T-helper 2 cell (primary cell): ENCODE measurements at places on chromosomes 3 and 15.

DNA sequence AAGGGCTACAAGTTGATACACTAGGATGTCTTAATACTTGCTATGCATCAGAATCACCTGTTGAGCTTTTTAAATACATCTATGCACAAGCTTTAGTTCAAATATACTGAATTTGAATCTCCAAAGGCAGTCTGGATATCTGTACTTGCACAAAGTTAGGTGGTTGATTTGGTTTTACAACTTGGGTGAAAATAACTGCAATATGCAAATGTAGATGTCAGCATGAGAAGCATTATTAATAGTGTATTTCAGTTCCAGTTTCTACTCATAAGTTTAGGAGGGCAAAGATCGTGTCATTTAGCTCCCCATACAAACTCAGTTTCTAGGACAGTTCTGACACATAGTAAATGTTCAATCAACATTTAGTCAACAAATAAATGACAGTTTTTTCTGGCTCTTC lies 25.6 kb downstream of the IQCB1 start:
- DNase-seq: no peak

DNA sequence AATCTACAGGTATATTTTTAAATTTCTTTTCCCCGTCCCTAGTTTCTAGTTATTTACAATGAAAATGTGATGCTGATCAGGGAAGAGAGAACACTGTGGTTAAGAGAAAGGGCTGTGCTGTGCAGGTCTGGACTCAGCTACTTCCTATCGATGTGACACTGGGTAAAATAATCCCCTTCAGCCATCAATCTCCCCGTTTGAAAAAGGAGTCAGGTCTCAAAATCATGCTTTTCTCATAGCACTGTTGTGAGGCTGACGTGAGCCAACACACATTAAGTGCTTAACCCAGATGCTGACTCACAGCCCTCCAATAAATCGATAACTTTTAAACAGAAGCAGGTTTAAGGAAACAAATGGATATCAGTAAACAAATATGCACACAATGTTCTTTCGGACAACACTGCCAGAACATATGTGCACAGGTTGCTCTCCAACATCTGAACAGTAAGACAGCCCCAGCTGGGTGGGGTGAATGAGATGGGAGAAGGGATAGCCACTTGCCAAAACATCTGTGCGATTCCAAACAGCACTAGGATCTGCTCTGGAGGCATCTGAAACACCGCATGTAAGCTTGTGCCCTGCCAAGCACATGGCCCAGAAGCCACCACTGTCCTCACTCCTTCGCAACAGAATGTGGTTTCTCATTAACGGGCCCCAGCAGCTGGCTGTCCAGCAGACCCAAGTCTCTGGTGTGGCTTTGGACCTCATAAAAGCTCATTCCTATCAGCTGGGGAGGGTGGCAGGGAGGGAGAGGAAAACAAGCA lies 143.2 kb upstream of the PRICKLE2 start:
- no peak for DNase-seq

DNA sequence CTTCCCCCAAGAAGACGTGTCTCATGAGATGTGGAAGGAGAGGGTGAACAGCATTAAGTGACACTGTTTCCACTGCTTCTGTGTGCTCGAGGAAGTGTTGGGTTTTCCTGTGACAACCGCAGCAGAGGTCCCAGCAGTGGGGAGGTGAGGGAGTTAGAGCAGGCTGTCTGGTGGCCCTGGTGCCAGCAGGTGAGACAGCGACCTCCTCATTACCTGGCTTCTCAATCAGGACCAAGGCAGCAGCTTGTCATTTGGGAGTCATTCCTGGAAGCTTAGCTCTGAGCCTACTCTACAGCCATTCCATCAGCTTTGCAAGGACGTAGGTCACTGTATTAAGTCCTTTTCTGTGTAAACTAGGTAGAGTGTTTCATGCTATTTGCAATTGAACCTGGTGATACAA lies 63.3 kb upstream of the RGMA start:
- no peak for DNase-seq

DNA sequence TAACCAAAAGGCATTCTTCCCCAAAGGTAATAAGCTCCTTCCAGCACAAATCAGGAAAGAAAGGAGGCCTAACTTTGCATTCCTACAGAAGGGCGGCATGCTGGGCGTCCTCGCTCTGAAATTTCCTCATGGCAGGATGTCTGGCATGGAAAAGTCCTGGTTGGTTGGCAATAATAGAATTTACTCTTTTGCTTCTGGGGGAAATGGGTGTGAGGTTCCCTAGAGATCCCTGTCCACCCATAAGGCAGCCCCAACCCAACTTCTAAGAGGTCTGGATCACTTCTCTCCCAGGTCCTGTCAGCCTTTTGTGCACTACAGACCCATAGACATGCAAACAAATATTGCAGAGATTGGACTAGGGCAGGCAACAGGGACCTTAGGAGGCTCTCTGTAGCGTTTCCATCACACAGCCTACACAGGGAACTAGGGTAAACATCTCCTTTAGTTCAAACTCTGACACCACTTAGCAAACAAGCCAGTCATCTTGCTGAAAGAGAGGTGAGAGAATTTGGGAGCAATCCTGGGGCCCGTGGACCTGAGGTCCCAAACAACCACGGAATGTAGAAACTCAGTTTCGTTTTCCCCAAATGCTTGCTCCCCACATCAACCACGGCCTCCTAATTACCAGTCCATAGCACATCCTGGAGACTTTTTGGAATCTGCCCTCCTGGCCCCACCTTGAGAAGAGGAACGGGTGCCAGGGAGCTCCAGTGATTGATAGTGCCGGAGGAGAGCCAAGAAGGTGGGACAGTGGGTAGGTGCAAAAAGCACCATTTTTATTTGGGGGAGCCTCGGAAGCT lies 2.1 kb downstream of the ZIC4 start:
- DNase-seq: no peak

- DNase-seq: no peak
Measured at GRCh38 chr3:99562990-99563607, 75.3 kb upstream of the COL8A1 start.

DNA sequence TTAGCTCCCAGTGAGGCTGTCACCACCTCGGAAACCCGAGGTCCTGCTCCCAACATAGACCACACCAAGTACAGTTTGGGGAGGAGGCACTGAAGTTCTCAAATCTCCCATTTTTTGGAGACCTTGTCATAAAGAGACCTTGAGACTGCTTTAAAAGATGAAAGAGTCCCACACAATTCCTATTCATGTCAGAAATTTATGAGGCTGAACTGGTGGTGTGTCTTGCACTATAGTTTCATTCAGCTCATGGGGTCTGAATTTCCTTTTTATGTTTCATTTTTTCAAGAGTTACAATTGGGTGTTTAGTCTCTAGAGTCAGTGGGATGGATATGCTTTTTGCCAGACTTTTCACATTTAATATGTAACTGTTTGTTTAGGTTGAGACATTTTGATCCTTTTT lies 318.1 kb upstream of the LRRFIP2 start:
- DNase-seq: no peak

GRCh38 chr3:65376426-65376825 lies 662.3 kb downstream of the MAGI1 start:
- no peak for DNase-seq

GRCh38 chr3:47473391-47473790 lies 2.4 kb downstream of the SCAP start:
- no peak for DNase-seq

GRCh38 chr3:18237251-18238005 lies 187.7 kb downstream of the SATB1 start:
- no peak for DNase-seq

- DNase-seq: no peak
Measured at GRCh38 chr3:8095724-8096123, 405.9 kb upstream of the LMCD1 start.

- no peak for DNase-seq
Measured at GRCh38 chr15:37773111-37773860, 161.2 kb upstream of the TMCO5A start.

GRCh38 chr3:58492494-58492905 lies 604 bp downstream of the KCTD6 start:
- DNase-seq: no peak

DNA sequence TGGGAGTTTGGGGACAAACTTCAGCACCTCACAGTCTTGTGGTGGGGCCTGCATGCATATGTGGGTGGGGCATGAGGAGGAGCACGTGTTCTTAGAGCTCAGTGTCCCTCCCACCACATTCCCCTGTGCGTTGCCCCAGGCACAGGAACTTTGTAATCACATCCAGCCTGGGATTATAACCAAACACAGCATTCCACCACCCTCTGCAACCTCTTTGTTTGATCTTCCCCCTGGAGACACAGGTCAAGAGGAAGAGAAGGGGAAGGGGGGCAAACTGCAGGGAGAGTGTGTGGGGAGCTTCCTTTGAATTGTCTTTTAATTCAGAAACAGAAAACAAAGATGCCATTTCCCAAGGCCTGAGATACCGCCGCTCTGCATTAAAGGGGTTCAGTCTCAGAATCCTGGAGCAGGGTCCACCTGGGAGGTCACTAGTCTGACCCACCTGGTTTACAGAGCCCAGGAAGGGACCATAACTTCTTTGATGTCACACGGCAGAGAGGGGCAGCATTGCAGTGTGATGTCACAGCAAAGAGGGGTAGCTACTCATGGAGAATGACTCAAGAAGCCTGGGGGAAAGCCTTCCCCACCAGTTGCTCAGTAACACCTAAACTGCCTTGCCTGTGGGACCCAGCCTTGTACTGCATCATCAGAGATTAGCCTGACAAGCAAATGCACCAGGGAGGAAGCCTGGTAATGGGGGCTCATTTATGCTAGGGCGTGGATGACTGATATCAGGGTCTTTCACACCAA lies 106.3 kb upstream of the RNU6-1 start:
- DNase-seq: no peak

DNA sequence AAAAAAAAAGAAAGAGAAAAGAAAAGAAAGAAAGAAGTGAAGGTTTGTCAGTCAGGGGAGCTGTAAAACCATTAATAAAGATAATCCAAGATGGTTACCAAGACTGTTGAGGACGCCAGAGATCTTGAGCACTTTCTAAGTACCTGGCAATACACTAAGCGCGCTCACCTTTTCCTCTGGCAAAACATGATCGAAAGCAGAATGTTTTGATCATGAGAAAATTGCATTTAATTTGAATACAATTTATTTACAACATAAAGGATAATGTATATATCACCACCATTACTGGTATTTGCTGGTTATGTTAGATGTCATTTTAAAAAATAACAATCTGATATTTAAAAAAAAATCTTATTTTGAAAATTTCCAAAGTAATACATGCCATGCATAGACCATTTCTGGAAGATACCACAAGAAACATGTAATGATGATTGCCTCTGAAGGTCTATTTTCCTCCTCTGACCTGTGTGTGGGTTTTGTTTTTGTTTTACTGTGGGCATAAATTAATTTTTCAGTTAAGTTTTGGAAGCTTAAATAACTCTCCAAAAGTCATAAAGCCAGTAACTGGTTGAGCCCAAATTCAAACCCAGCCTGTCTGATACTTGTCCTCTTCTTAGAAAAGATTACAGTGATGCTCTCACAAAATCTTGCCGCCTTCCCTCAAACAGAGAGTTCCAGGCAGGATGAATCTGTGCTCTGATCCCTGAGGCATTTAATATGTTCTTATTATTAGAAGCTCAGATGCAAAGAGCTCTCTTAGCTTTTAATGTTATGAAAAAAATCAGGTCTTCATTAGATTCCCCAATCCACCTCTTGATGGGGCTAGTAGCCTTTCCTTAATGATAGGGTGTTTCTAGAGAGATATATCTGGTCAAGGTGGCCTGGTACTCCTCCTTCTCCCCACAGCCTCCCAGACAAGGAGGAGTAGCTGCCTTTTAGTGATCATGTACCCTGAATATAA lies 2.0 kb downstream of the B2M start:
- DNase-seq: no peak
